Germinal center (tissue), 1 donor: ENCODE measurements at places on chromosomes 11 and 22.

- DNase-seq = no peak
Measured at GRCh38 chr11:119491753-119492510, 69.0 kb upstream of the THY1 start.

GRCh38 chr11:75219869-75220268 lies 20.7 kb upstream of the TPBGL start:
- DNase-seq = no peak

- DNase-seq = no peak
Measured at GRCh38 chr11:133072378-133072777, 459.9 kb downstream of the OPCML start.

DNA sequence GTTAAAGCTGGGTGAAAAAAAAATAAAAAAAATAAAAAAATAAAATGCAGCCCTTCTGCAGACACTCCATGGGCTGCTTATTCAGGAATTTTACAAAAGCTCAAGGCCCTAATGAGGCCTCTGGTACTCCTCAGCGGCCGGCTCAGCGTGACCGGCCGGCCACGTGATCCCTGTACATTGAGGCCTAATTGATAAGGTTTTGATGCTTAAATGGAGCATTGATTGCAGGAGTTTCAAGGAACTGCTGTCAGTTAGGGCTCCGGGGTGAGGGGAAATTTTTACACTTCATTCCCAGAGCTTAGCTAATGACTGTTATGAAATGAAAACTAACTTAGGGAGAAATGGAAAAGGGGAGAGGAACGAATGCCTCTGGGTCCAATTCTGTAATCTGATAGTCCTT lies 368.8 kb upstream of the KIRREL3 start:
- DNase-seq = no peak

- no peak for DNase-seq
Measured at GRCh38 chr11:112946866-112947265, 14.4 kb upstream of the NCAM1 start.

DNA sequence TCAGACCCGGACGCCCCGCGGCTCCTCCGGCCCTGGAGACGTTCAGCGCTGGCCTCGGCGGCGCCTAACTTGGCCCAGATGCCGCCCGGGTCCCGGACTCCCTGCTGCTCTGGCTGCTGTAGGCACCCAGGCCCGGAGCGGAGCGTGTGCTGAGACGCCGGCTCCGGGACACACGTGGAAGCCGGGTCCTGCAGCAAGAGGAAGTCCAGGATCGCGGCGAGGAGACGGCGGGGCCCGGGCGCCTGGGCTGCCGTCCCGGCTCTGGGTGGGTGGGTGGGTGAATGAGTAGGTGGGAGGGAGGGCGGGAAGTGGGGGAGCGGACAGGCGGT lies 223 bp downstream of the WT1 start:
- no peak for DNase-seq

- no peak for DNase-seq
Measured at GRCh38 chr11:76602431-76602861, 68.1 kb downstream of the LRRC32 start.

- peak; percentile 80 for DNase-seq
Measured at GRCh38 chr11:71927820-71928736, at the start of gene XNDC1N. Gene XNDC1N (minus strand): TSS chr11:71928594. CDS start chr11:71923353, 5,241 bp downstream.

GRCh38 chr11:104594228-104594958 lies 303.9 kb downstream of the CASP12 start:
- no peak for DNase-seq

DNA sequence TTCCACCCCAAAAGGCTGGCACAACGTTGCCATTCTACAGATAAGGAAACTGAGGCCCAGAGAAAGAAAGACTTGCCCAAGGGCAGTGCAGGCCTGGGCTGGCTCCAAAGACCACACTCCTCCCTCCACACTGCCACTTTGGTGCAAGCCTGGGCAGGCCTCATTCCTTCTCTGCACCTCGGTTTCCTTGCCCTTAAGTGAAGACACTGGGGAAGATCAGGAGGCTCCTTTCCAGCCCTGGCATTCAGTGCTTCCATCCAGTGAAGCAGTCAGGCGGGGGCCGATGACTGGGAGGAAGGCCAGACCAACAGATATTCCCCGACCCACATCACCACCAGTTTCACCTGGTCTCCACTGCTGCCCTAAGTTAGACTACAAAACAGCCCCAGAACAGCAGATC lies 18.3 kb upstream of the TCF20 start:
- DNase-seq = no peak

- DNase-seq = no peak
Measured at GRCh38 chr11:130528298-130529261, 80.1 kb downstream of the ADAMTS15 start.

DNA sequence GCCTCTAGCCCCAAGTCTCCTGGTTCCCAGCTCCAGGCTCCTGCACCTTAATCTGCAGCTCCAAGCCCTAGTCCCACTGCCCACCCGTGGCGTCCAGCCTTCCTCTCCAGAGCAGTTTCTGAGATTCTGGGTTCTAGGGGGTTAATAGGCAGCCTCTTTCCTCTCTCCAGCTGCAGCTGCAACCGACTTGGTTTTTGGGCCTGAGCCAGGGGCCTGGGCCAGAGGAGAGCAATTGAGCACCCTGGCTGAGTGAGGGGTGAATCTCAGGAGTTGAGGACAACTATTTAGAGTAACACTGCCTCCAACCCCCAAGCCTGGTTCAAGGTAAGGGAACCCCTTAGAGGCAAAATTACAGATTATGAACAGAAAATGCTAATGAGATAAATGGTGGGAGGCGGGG lies 9.0 kb upstream of the CHRM1 start:
- no peak for DNase-seq

DNA sequence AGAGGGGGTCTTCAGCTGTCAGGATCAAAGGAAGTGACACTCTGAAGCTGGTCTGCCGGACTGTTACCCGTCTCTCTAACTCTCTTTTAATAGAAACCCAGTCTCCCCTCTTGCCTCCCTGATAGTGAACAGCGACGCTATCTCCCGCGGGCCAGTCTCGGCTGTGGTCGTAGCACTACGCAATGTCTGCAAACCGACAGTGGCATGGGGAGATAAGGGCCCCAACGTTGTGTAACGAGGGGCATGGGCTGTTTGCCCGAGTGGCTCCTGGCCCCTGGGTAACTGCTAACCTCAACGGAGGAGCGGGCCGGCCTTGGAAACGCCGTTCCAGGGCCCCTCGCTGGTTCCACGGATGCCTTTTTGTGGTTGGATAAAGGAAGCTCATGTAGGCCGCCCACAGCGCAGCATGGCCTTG lies 23.3 kb downstream of the ZBTB16 start:
- no peak for DNase-seq

GRCh38 chr11:65639623-65640482 lies 2.0 kb downstream of the SIPA1 start:
- peak; percentile 79 for DNase-seq

DNA sequence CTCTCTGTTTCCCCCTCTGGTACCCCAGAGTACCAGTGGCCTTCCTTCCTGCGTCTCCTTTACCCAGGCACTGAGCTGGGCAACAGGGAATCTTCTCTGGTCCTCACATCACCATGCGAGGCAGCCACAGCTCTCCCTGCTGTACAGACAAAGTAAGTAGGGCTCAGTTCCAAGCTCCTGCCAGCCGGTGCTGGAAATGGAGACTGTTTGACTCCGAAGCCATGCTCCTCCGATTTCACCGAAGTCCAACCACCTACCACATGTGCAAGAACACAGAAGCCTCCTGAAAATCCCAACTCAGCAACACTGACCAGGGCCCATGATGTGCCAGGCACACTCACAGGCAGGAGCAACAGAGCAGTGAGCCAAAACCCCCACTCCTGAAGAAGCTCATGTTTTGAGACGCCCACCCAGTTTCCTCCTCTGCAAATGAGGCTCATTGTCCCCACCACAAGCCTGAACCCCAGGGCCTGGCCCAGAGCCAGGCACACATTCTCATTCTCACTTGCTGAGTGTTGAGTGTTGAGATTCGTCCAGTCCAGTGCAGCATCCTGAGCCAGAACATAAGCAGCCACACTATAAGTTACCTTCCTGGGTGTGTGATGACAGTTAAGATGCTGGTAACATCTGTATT lies 156.0 kb downstream of the MPPED1 start:
- no peak for DNase-seq

GRCh38 chr11:61503135-61503770 lies 5.3 kb upstream of the LRRC10B start:
- DNase-seq = no peak

- no peak for DNase-seq
Measured at GRCh38 chr11:25423436-25424199, 908.3 kb upstream of the ANO3 start.

DNA sequence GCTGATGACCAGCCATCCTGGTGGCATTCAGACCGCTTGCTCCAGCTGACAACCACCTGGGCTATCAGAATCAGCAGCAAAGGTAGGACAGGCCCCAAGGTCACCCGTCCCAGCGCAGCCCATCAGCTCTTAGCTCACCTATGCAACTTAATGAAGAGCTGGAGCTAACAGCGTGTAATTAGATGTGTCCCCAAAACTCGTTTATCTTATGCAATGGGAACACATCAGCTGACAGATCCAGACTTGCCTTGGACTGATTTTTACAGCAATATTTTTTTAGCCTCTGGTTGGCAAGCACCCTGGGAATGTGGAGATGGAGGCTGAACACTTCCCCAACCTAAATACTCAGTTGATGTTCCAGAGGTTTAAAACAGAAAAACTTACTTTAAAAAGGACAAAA lies 76.0 kb downstream of the PACSIN2 start:
- DNase-seq = no peak

DNA sequence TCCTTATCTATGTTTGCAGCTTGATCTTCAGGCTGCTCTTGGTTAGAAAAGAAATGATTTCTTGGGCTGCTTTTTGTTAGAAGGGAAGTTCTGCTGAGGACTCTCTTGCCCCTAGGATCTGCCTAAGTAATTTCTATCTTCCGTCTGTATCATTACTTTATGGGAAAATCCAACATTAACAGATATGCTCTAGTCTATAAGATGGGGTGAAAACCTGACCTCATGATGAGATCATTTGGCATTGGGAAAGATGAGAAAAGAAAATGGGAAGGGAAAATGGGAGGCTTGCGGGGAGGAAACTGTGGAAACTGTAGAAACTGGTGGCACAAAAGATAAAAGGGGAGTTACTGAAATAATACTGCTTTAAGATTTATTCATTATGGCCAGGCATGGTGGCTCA lies 63.6 kb downstream of the FDX1 start:
- DNase-seq = no peak

- DNase-seq = no peak
Measured at GRCh38 chr22:25083056-25083806, 116.4 kb upstream of the CRYBB3 start.

GRCh38 chr22:24517446-24517845 lies 22.3 kb downstream of the UPB1 start:
- no peak for DNase-seq

DNA sequence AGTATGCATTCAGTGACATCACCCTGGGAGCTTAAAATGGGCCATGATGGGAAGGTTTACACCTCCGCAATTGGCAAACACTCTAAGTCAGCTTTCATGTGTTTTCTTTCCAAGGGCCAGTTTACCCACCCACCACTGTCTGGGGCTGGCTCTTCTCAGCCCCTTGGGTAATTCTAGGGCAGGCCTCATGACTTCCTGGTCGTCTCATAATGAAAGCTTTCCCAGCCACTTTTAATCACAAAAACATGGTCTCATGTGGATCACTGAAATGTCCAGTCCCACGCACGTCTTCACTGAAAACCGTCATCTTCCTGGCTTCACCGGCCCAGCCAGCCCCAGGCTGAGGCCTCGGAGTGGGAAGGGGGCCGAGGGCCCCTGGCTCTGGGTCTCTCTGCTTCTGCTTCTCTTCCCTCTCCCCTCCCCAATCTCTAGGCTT lies 58.5 kb upstream of the ANO1 start:
- DNase-seq = no peak

- no peak for DNase-seq
Measured at GRCh38 chr11:73585834-73586575, 11.9 kb downstream of the FAM168A start.

DNA sequence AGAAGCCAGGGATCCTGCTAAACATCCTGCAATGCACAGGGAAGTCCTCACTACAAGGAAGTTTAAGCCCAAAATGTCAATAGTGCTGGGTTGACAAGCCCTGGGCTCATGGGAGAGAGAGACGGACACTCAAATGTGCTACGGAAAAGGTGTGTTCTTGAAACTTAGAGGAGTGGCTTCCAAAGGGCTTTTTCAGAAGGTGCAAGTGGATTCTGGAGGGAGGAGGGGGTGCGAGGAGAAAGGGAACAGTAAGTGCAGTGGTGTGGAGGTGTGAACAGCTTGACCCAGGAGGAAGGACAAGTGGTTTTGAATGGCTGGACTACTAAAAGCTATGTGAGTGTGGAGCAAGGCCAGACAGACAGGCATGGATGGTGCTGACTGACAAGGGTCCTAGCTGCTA lies 50.4 kb upstream of the CECR2 start:
- DNase-seq = no peak

GRCh38 chr22:43274595-43275240 lies 68.5 kb downstream of the SCUBE1 start:
- DNase-seq = no peak

- no peak for DNase-seq
Measured at GRCh38 chr11:89458716-89459115, 32.5 kb downstream of the NOX4 start.

DNA sequence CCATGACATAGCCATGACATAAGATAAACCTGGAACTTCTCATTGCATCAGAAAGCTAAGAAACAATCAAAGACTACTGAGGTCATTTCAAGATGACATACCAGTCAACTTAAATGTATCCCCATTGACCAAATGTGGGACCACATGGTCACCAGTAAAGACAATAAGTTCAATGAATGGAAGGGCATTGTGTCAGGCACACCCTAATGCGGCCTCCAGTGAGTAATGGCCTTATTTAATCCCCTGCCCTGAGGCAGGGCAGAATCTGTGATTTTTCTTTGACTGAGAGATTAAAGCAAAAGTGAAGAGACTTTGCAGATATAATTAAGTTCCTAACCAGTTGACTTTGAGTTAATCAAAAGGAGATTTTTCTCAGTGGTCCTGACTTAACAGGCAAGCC lies 17.3 kb upstream of the SYT8 start:
- DNase-seq = no peak

GRCh38 chr22:23750714-23751440 lies at the start of gene ZNF70:
Gene ZNF70 (minus strand): TSS chr22:23751112. CDS start chr22:23745140, 5,972 bp downstream.
- peak; percentile 91 for DNase-seq

DNA sequence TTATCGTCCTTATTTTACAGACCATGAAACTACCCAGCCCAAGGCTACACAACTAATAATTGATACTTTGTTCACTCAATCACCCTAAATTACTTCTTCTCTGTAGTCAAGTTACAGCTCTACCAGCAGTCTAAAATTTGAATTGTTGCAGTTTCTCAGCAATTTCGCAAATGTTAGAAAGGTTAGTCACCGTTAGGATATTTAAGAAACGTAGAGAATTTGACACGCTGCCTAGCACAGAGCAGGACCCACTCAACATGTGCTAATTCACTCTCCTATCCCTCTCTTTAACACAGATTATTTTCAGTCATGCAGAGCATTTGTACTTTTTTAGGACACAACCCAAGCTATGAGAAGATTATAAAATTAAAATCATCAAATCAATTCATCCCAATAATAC lies 771.1 kb upstream of the LUZP2 start:
- DNase-seq = no peak

GRCh38 chr22:50161508-50162390 lies 8.8 kb upstream of the PANX2 start:
- no peak for DNase-seq

- peak; percentile 4 for DNase-seq
Measured at GRCh38 chr11:110148775-110149744, 55.9 kb downstream of the ZC3H12C start.
